ENCODE measurements at places on chromosomes 16 and 17.
A peak's percentile ranks its signal among the peaks of the same experiment; 100 is the strongest.

GRCh38 chr16:56625140-56625942, at the start of gene MT1E:
Gene MT1E, plus strand, starts transcription at chr16:56625781. Its CDS starts 71 bp downstream, at chr16:56625852.
- no peak for DNase-seq

DNA sequence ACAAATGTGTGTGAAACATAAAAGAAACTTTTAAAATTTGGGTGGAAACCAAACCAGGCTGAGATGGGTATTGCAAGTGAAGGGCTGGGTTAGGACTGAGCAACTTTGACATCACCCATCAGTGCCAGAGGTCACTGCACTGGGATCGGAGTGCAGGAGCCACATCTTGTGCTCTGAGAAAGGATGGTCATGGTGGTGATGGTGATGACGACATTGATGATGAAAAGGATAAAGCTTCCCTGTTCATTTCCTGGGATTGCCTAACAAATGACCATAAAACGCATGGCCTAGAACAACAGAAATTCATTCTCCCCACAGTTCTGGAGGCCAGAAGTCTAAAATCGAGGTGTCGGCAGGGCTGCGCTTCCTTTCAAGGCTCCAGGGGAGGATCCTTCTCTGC, 324.0 kb downstream of the MAF start:
- DNase-seq = no peak

- DNase-seq = no peak
These were observed 299.4 kb downstream of the UTP18 start for GRCh38 chr17:51559778-51560177.

DNA sequence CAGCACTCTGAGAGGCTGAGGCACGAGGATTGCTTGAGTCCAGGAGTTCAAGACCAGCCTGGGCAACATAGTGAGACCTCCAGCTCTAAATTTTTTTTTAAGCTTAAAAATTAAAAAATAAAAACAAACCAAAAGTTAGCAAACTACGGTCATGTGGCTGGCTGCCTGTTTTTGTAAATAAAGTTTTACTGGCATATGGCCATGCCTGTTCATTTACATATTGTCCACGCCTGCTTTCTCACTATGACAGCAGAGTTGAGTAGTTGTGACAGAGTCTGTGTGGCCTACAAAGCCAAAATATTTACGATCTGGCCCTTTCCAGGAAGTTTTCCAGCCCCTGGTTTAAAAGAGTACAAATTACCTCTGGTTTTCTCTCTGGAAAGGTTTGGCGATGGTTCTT, 3.3 kb downstream of the SLX4 start:
- no peak for DNase-seq

DNA sequence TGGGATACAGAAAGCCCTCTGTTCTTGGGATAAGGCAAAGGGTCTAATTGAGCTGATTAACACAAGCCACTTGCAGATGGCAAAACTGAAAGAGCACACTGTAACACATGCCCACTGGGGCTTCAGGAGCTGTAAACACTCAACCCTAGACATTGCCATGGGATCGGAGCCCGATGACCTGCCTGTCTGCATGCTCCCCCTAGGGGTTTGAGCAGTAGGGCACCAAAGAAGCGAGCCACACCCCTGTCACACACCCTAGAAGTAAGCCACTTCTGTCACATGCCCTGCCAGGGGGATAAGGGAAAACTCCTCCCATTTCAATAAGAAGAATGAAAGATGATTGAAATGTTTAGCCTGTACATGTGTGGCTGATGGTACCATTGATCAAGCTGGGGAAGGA, 81.3 kb upstream of the IRX6 start:
- DNase-seq = no peak

- no peak for DNase-seq
These were observed 47.6 kb downstream of the XPO6 start for GRCh38 chr16:28164140-28164539.

DNA sequence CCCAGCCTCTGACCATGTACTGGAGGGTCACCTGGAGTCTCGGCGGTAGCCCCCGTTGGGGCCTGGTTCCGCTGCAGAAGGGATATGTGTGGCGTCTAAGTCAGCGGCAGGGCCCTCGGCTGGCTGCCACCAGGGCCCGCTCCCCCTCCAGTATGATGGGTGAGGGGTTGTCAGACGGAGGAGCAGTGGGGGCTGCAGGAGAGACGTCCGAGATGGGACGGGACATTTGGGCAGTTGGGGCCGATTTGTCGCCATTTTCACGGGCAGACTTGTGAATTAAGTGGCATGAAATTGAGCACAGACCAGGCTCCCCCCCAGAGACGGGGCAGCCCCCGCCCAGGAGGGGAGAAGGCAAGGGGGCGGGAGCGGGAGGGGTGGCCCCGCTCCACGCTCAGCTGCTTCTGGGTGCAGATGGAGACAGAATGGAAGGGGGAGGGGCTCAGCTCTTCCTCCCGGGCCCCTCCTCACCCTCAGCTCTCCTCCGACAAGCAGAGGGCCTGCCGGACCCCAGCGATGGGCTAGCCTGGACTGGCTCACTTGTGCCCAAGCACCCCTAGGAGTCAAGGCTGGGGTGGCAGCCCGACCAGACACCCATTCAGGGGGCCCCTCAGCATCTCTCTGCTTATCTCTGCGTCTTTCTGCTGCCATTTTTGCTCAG, 52.7 kb upstream of the LHX1 start:
- no peak for DNase-seq

GRCh38 chr16:81737885-81738536, 41.1 kb upstream of the PLCG2 start:
- peak; percentile 84 for DNase-seq

- no peak for DNase-seq
These were observed 2.5 kb upstream of the ARL6IP1 start for GRCh38 chr16:18803569-18804462.

GRCh38 chr16:1334739-1335138, 1.3 kb downstream of the BAIAP3 start:
- no peak for DNase-seq

DNA sequence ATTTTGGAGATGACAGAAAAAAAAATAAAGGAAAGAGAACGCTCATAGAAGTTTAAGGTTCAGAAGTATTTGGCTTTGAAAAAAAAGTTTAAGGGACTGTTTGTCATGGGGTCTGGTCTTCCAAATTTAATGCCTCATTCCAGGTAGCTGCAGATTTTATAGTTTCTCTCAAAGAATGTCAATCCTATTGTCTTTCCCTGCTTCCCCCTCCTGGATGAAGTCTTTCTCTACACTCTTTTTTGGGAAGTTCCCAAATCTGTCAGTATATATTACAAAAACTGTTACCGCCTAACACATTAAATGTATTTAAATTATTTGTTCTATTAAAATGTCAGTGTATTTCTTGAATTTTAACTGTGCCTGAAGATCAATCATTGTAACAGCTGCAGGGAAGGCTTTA, 457.5 kb downstream of the MAF start:
- DNase-seq = no peak

GRCh38 chr17:12062249-12062648, 41.6 kb downstream of the MAP2K4 start:
- DNase-seq = no peak

GRCh38 chr16:66494916-66495315, 55.0 kb downstream of the TK2 start:
- no peak for DNase-seq

- no peak for DNase-seq
These were observed 401.6 kb downstream of the NPIPA7 start for GRCh38 chr16:16780588-16780987.

- DNase-seq = no peak
These were observed 32.7 kb downstream of the RHBDL3 start for GRCh38 chr17:32298298-32298697.

GRCh38 chr16:14560523-14560922, 69.5 kb downstream of the PARN start:
- DNase-seq = no peak

GRCh38 chr17:60579090-60579489, 20.9 kb upstream of the PPM1D start:
- no peak for DNase-seq

- DNase-seq = peak; percentile 88
These were observed 18.3 kb downstream of the CIITA start for GRCh38 chr16:10895053-10895946.

- DNase-seq = no peak
These were observed 108.8 kb downstream of the WSCD1 start for GRCh38 chr17:6179017-6179416.

DNA sequence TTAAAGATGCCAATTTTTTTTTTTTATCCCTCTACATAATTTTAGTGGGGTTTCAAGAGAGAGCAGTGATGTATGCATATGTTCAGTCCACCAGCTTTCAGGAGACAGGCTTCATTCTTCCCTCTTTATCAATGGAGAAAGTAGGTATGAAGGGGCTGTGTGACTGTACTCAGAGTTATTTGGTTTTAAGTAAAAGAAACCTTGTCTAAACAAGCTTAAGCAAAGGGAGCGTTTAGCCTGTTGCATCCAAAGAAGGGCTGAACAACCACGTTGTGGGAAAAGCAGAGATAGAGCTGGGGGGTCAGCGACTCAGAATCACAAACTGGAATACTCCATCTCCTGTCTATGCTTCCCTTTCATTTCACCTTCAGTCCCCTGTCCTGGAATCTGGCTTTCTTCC, 50.4 kb upstream of the HAS3 start:
- DNase-seq = no peak

- DNase-seq = peak; percentile 73
These were observed 157.1 kb downstream of the RGS9 start for GRCh38 chr17:65294181-65294719.

DNA sequence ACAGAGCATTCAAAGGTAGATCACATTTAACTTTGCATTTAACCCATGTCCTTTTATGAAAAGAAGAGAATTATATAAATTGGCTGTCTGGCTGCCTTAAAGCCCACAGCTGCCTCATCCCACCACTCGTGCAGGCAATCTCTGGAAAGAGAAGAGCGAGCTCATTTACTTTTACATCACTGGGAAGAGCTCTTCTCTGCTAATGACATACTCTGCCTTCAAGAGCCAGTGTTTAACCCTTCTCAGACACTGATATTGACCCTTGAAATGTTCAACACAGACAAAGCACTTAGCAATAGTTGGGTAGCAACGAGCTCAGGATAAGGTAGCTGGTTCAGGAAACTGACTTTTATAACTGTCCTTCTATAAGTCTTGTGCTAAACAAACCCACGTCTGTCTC, 6.8 kb downstream of the KRT38 start:
- no peak for DNase-seq

DNA sequence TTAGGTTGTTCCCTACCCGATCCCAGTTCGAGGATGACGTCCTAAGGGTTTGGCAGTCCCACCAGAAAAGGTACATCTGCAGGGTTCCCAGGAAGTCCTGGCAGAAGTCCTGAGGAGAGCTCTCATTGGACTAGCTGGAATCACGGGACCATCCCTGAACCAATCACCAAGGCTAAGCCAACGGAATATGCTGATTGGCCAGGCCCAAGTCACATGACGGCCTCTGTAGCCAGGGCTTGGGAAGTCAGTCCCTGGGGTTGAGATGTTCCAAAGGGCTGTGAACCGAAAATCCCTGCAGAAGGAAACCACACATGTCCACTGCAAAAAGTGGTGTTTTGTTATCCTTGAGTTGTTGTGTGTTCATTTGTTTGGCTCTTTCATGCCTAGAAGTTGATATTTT, 68.2 kb upstream of the ZNF423 start:
- DNase-seq = no peak

DNA sequence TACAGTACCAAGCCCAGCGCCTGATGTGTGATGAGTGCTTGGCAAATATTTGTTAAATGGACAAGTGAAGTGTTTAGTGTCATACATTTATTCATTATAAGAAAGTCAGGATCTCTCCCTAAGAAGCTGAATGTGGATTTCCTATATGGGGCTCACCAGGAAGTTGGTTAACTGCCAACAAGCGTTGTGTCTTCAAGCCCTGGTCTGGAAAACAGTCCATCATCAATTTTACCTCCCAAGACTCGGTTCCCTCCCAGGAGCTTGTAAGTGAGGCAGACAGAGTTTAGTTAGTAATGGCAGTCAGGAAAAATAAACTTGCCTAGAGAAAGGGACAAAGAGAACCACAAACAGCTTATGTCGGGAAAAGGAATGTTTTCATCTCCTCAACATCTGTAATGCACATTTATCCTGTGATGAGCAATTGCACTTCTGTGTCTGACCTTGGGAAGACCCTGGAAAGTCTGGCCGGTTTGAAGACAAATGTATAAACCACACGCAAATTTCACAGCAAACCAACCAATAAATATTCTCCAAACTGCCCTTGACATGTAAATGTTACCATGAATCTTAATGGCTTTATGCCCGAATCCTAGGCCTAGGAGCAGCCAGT, 28.3 kb downstream of the C16orf95 start:
- DNase-seq = no peak

- no peak for DNase-seq
These were observed 131.1 kb downstream of the ABCC1 start for GRCh38 chr16:16080465-16081065.

DNA sequence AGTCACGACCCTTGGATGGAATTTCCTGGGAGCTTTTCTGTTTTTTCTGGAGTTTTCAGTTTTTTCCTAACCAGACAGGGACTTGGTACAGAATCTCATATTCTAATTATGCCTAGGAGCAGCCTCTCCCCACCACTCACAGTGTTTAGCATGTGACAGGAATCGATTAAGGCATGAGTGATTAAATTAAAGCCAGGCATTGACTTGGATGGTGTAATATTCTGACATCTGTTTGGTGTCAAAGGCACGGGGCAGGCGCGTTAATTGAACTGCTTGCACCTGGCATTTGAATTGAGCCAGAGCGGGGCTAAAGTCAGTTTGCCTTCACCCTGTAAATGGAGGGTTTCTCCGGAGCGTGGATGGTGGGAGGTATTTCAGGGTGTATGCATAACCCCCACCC, 11.9 kb downstream of the MAPT start:
- no peak for DNase-seq

DNA sequence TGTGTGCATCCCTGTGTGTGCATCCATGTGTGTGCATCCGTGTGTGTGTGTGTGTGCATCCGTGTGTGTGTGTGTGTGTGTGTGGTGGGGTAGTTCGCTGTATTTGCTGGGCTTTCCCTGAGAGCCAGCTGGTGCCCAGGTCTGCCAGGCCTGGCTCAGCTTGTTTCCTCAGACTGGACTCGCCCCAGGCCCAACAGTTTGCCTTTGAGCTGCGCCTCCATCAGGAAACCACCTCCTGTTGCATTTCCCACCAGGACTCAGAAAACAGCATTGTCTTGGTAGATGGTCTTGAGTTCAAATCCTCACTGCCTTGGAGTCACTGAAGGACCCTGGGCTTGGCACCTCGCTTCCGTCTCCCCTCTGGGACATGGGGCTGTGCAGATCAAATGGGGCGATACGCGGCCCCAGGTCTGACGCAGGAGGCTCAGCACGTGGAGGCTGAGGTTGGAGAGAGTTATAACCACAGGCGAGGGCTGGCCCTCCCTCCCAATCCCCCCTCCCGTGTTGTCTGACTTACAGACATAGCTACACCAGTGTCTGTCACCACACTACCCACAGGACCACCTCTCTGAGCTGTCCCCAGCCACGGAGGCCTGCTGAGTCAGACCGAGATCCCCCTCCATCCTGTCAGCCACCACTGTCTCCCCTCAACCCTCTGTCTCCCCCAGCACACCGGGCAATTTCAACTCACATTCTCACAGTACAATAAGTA, 4.7 kb downstream of the ITGAE start:
- no peak for DNase-seq

DNA sequence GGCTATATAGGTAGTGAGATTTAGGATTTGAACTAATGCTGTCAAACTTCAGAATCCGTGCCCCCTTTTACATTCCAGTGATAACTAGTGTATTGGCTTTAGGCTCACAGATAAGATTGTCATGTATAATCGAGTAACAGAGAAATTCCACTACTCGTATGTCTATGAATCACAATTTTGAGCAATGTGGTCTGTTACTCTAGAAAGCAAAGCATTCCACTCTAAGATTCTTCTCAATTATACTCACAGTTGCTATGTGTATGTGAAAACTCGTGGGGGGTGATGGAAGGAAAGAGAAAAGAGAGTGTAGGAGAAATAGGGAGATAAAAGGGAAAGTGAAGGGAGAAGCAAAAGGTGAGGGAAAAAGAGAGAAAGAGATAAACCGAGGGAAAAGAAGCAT, 1175.1 kb upstream of the GOT2 start:
- DNase-seq = no peak

Measured in mesothelial cell of epicardium (in vitro differentiated cells).